ENCODE measurements at places on chromosomes 1 and 21. TPM values are rescaled to one million over a fixed set of nuclear protein-coding genes. Genes with fewer than 3 reads are reported as not detected.

SELP gene
- total RNA-seq: 1.2 TPM

DMRTA2 gene
- 0.04 TPM for total RNA-seq

HCRTR1 gene
- total RNA-seq: 0.04 TPM

AVPR1B gene
- 0.44 TPM for total RNA-seq

SGIP1 gene
- total RNA-seq: 1.7 TPM

LCE2A gene
- not detected for total RNA-seq

AGT gene
- total RNA-seq: 8.4 TPM

IQGAP3 gene
- total RNA-seq: 5.3 TPM

RCSD1 gene
- 40.8 TPM for total RNA-seq
